ENCODE measurements at places on chromosomes 5 and 9. TPM values are rescaled to one million over a fixed set of nuclear protein-coding genes. Genes with fewer than 3 reads are reported as not detected.

DNA sequence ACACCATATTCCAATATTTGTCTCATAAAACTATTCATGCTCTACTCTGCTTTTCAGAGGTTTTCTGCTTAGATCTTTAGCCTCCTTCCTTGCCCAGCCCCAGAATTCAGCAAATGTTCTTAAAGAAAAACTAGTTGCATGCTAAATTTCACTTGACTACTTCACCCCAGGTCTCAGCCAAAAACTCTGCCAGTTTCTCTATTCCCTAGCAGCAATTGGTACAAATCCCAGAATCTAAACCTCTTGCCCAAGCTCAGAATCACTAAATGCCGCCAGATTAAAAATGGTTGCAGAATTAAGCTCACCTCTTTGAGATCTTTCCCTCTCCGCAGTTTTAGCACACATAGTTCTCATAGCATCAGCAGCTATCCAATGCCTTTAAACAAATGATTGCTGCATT lies 331.2 kb upstream of the SMARCA2 start:
- no peaks in the 10 kb centered on the region for H3K4me1 ChIP-seq
- no peak overlapping the region for H3K27ac ChIP-seq
- H3K4me3 ChIP-seq = no peak overlapping the region
- H3K36me3 ChIP-seq = no peaks in the 10 kb centered on the region
- no peaks in the 10 kb centered on the region for H3K27me3 ChIP-seq
- no peak for DNase-seq

- peaks cover 11% of the 10 kb centered on the region for H3K36me3 ChIP-seq
- H3K27ac ChIP-seq = peak overlapping the region; percentile 45
- no peak overlapping the region for H3K4me3 ChIP-seq
- H3K27me3 ChIP-seq = no peaks in the 10 kb centered on the region
Observed at GRCh38 chr5:111739416-111739815, 17.6 kb downstream of the NREP start.

DNA sequence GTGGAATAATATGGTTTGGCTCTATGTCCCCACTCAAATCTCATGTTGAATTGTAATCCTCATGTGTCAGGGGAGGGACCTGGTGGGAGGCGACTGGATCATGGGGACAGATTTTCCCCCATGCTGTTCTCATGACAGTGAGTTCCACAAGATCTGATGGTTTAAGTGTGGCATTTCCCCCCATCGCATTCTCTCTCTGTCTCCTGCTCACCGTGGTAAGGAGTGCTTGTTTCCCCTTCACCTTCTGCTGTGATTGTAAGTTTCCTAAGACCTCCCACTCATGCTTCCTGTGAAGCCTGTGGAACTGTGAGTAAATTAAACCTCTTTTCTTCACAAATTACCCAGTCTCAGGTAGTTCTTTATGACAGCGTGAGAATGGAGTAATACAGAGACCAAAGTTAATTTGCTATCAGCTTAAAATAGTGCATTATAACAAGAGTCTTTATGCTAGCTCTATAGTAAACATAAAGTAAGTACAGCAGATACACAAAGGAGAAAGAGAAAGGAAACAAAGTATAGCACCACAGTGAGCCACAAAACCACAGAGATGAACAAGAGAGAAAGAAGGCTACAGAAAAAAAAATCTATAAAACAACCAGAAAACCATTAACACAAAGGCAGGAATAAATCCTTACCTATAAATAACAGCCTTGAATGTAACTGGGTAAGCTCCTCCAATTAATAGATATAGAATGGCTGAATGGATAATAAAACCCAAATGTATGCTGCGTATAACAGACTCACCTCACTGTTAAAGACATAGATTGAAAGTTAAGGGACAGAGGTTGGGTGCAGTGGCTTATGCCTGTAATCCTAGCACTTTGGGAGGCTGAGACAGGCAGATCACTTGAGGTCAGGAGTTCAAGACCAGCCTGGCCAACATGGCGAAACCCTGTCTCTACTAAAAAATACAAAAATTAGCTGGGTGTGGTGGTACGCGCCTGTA lies 39.7 kb downstream of the RAPGEF6 start:
- H3K27ac ChIP-seq = no peak overlapping the region
- peaks cover 7% of the 10 kb centered on the region for H3K36me3 ChIP-seq
- H3K27me3 ChIP-seq = no peaks in the 10 kb centered on the region
- peaks cover 2% of the 10 kb centered on the region for H3K4me1 ChIP-seq

DNA sequence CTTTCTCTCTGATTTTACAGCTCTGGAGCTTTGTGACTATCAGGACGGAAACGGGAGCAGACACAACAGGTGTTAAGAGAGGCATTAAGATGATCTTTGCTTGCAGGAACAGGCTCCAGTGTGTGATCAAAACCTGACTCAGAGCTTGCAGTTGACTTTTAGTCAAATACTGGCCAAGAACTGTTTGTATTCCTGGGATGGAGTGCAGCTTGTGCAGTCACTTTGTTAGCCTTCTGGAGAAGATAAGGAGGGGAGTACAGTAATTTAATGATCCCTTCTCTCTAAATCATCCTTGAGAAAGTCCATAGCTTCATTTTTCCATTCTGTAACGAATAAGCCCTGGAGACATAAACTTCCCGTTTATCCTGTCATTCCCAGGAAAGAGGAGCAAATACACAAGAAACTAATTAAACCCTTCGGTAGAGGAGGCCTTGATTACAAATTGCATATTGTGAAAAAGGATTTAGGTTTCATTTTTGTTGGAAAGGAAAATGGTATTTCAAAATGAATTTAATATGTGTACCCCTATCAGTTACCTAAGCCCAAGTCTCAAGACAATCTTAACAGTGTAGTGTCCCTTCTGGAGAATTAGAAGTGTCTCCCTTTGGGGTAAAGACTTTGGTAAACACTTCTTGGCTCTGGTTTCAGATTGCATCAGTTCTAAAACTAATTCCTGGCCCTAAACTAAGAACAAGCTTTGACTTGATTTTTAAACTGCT lies 3.1 kb upstream of the STOM start:
- H3K4me1 ChIP-seq = peaks cover under 1% of the 10 kb centered on the region
- no peak overlapping the region for H3K27ac ChIP-seq
- DNase-seq = no peak
- H3K4me3 ChIP-seq = no peak overlapping the region
- H3K36me3 ChIP-seq = no peaks in the 10 kb centered on the region

DNA sequence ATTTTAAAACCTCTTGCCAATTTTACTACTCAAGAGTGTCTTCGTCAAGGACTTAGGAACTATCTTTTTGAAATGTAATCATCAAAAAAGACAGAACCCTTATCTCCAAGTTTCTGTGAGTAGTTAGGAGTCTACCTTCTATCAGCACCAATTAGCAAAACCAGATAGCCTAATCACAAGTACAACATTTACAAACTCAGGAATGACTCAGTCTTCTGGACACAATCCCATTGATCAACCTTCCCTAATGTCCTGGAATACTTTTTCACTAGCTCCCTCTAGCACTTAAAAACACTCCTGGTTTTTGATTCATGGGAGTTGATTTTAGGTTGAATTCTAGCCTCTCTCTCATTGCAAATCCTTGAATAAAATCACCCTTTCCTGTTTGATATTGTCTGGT lies 680.7 kb downstream of the PRR16 start:
- H3K36me3 ChIP-seq = no peaks in the 10 kb centered on the region
- H3K27me3 ChIP-seq = no peaks in the 10 kb centered on the region
- peak; percentile 45 for DNase-seq
- no peak overlapping the region for H3K27ac ChIP-seq
- no peak overlapping the region for H3K4me3 ChIP-seq

GRCh38 chr5:1001406-1002270 lies 7.0 kb upstream of the NKD2 start:
- no peaks in the 10 kb centered on the region for H3K36me3 ChIP-seq
- no peak for DNase-seq
- no peak overlapping the region for H3K4me3 ChIP-seq
- no peak overlapping the region for H3K27ac ChIP-seq
- H3K27me3 ChIP-seq = peaks cover 16% of the 10 kb centered on the region

DNA sequence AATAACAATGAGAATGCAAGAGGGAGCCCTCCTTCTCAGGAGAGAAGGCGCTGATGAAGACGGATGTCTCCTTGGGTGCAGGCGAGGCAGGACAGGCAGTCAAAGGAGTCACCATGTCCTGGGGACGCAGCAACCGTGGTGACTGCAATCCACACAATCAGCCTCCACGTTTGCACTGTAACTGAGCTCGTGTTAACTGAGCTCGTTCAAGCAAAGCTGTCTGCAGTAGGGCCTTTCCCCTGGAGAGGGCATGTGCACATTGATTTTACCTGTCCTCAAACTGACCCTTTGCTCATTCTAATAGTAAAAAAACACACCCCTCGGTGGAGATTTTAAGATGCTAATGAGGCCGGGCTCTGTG lies 2.8 kb downstream of the SARDH start:
- no peaks in the 10 kb centered on the region for H3K27me3 ChIP-seq
- no peak overlapping the region for H3K4me3 ChIP-seq
- DNase-seq = no peak
- H3K27ac ChIP-seq = no peak overlapping the region

DNA sequence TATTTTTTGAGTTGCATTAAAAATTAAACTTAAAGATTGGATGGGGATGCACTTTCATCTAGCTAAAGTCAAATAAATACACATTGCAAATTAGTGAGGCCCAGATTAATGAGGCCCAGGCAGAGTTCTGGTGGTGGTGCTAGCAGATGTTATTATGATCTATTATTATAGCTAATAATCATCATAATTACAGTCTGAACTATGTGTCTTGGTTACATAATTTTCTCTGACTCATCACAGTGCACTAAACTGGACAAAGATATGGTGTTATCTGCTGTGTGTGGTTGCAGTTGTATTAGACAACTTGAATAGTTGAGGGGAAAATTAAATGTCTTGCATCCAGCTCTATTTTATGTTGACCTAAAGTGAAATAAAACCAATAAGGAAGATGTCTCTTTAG lies 568.8 kb downstream of the TLR4 start:
- H3K4me3 ChIP-seq = no peak overlapping the region
- H3K27ac ChIP-seq = no peak overlapping the region
- H3K27me3 ChIP-seq = no peaks in the 10 kb centered on the region

DNA sequence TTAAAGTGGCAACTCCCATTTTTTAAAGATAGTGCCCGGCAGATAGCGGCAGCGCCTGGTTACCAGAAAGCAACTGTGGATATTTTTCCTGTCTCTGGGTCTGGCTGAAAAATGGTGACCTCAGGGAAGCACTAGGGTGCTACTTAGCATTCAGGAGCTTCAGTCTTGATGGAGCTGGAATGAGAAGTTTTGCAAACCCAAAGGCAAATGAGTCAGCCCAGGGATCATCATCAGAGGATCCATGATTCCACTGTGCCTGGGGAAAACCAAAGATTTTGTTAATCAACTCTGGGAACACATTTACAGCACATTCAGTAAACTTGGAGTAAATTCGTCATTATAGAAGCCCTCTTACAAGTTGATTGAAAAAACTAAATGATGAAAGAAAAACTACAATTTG lies 26.7 kb downstream of the F2R start:
- no peaks in the 10 kb centered on the region for H3K27me3 ChIP-seq
- no peaks in the 10 kb centered on the region for H3K4me1 ChIP-seq
- DNase-seq = peak; percentile 62
- H3K4me3 ChIP-seq = no peak overlapping the region
- H3K27ac ChIP-seq = no peak overlapping the region

The QRFP gene
- not detected for total RNA-seq

All from cardiac muscle cell (in vitro differentiated cells and primary cell).